Bronchus fibroblast of lung (primary cell): ENCODE measurements at places on chromosomes 6 and 20. TPM values are rescaled to one million over a fixed set of nuclear protein-coding genes. Genes with fewer than 3 reads are reported as not detected.

Gene RWDD2A
- total RNA-seq: 1.5 and 1.6 TPM in 2 replicates

Gene SPTLC3
- 4.8 and 6.6 TPM in 2 replicates for total RNA-seq

Gene EDN3
- total RNA-seq: not detected in 2 replicates

Gene SMAP1
- 13.1 and 13.8 TPM in 2 replicates for total RNA-seq
